Central memory CD4-positive, alpha-beta T cell (primary cell): ENCODE measurements at places on chromosomes 4 and X.
A peak's percentile ranks its signal among the peaks of the same experiment; 100 is the strongest.

DNA sequence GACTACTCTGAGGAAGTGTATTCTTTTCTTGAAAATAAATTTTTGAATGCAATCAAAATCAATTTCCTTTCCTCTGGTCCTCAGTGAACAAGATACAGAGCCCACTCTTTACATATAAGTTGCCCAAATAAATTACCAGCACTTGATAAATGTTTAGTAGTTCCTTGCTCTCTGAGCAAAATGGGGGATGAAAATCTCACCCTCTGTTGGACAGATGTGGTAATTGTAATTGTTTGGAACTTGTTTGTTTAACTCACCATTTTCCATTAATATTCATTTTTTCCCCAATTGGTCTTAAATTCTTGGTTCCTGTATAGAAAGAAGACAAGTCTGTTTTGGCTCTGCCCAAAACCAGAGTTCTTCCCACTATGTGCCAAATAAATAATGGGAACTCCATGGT lies 146.3 kb downstream of the LDB2 start:
- DNase-seq: no peak

- no peak for DNase-seq
Measured at GRCh38 chr4:155608225-155608885, 58.3 kb upstream of the GUCY1A1 start.

GRCh38 chrX:48540480-48540879 lies 966 bp downstream of the TBC1D25 start:
- DNase-seq: no peak

DNA sequence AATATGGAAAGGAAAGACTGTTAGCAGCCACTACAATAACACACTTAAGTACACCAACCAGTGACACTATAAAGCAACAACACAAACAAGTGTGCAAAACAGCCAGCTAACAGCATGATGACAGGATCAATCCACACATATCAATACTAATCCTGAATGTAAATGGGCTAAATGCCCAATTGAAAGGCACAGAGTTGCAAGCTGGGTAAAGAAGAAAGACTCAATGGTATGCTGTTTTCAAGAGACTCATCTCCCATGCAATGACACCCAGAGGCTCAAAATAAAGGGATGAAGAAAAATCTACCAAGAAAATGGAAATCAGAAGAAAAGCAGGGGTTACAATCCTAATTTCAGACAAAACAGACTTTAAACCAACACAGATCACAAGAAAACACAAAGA lies 94.2 kb upstream of the ENPEP start:
- DNase-seq: no peak

GRCh38 chr4:109424093-109424841 lies 9.3 kb upstream of the SEC24B start:
- no peak for DNase-seq

DNA sequence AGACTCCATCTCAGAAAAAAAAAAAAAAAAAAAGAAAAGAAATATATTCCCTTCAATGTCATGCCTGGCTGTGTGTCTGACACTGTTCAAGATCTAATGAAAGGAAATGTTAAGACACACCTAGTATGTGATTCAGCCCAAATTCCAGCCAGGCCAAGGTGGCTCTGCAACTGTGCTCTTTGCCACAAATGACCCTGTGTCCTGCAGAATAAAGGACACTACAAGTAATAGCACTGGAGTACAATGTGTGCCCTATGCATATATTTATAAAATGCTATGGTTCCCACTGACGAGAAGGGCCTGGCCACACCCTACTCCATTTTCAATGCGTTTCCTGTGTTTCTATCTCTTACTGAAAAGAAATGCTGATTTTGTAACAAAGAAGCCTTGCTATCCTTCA lies 98.0 kb upstream of the SORBS2 start:
- no peak for DNase-seq

- DNase-seq: no peak
Measured at GRCh38 chrX:40064055-40064597, 33.6 kb downstream of the BCOR start.

- peak; percentile 12 for DNase-seq
Measured at GRCh38 chrX:39242187-39242586, 440.9 kb downstream of the MID1IP1 start.

DNA sequence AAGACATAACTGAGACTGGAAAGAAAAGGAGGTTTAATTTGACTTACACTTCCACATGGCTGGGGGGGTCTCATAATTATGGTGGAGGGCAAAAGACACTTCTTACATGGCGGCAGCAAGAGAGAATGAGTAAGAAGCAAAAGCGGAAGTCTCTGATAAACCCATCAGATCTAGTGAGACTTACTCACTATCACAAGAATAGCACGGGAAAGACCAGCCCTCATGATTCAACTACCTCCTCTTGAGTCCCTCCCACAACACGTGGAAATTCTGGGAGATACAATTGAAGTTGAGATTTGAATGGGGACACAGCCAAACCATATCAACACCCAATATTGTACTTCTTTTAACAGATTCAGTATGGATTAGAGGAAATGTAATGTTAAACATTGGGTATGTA lies 646.6 kb downstream of the ANKRD50 start:
- no peak for DNase-seq
